ENCODE measurements at places on chromosomes 12 and 14.

DNA sequence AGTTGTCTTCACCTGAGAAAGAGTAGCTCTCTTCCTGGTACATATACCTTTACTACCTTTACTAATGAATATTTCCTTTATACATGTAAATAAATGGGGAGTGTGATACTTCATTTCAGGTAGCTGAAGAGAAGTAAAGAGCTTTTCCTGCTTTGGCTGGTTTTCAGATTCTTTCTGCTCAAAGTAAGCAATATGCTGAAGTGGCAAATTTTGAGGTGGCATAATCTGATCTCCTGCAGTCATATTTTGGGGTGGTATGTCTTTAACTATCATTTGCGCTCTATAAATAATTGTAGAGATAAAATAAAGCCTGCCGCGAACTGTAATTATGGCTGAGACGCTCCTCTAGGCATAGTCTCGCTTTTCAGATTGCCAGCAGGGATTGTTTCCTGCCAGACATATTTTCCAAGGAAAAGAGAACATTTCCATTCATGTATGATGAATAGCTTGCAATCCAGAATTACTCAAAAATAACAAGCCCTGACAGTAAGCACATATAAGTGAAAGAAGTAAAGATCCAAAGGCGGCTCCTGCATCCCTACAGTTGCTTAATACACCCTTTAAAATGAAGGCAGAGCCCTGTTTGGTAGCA is 200.7 kb downstream of the C12orf50 start:
- peak; percentile 18 for DNase-seq

- DNase-seq, result no peak
Observed at GRCh38 chr12:49368240-49368600, 958 bp downstream of the SPATS2 start.

DNA sequence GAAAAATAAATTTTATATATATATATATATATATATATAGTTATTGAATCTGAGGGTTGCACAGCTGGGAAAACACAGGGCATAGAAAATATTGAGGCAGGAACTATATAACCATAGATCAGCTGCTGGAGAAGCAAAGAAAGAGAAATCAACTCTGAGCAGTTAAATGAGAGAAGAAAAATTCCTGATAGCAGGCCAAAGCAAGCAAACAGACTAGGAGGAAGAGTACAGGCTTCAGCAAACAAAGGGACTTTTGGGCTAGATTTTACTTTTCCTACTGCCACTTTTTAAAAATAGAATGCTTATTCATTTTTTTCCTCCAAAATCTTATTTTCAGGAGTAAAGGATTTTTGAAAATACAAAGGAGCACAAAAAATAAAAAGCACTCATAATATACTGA is 216.0 kb upstream of the PRKD1 start:
- peak; percentile 6 for DNase-seq

DNA sequence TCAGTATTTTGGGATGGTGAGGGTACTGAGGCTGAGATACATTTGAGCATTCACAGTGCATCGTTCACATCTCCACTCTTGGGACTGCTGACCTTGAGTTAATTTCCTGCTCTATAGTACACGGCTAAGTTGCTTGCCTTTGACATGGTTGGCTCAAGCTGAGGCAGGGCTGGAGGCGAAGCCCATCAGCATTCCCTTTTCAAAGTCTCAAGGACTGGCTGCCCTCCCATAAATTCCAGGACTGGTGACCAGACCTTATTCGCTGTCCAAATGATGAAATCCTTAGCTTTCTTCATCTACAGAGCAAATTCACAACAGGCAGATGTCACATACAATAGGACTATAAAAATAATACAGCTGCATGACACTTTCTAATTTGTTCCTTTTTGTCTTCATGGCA is 85.9 kb downstream of the SSPN start:
- peak; percentile 31 for DNase-seq

GRCh38 chr12:46549527-46550265 is 177.1 kb upstream of the SLC38A2 start:
- peak; percentile 97 for DNase-seq

GRCh38 chr12:80776706-80777105 is 60.0 kb downstream of the MYF5 start:
- DNase-seq, result no peak

DNA sequence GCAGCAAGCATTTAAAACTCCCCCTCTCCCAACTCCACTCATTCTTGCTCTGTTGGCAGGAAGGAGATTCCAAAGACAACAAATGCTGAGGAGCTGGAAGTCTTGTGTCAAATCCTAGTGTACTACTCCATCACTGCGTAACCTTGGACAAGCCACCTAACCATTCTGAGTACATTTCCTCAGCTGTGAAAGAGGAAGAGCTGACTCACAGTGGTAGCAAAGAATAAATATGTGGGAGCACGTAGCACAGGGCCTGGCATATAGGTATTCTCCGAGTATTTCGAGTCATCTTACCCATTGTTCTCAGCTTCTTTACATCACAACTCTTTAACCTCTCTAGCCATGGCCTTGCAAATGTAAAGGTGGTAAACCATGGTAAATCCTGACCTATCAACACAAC is 28.7 kb downstream of the EGLN3 start:
- DNase-seq, result no peak

GRCh38 chr12:13713556-13714410 is 267.6 kb downstream of the GRIN2B start:
- DNase-seq, result no peak

Measured in fibroblast of skin of scalp (primary cell).